ENCODE measurements at places on chromosomes 16 and 17.

DNA sequence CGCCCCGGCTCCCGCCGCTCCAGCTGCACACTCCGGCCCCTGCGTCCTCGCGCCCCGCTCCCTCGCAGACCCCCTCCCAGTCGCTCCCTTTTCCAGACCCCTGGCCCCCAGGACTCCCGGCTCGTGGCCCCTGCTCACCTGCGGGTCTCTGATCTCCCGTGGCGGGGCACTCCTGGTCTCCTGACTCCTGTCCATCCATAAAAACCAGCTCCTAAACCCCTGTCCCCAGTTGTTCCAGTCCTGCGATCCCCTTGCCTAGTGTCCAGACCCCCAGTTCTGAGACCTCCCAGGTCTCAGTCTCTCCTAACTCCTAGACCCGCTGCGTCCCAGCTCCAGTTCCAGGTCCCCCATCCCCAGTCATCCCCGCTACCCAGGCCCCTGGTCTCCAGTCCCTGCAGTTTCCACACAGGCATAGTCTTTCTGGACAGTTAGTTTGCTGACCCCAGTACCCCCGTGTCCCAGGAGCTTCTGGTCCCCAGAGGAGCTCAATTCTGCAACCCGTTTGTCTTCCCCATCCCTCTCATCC lies 379 bp downstream of the SNX29 start:
- DNase-seq: no peak

DNA sequence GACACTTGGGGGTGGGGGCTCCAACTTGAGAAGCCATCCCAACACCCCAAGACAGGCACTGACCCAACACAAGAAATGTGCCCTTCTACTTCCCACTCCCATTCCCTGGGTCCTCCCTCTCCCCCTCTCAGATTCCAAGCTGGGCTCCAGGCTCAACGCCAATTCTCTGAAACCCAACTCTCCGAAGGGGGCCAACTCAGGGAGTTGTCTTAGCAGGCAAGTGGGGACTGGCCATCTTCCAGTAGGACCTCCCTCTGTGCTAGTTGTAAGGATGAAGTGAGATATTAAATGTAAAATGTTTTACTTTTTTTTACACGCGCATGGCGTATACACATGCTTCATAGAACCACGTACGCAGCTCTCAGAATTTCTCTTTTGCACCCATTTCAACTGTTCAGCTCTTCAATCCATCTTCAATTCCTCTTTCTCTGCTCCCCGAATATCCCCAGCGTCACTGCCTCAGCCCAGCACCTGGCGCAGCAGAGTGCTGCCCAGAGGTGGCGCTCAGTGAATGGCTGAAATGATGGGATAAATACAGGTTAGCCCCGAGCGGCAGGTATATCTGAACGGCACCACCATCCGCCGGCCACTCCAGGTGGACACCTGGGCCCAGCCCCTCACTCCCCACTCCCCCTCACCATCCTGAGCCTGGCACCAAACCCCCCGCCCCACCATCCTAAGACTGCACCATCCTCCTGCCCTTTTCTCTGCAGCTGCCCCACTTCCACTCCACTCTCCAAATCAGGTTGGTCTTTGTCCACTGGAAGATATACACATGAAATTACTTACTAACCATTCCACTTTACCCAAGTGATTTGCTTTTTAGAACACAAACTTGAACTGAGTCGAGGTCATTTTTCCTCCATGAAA lies 43.9 kb upstream of the TNRC6C start:
- DNase-seq: no peak

- DNase-seq: no peak
Observed at GRCh38 chr17:46922487-46922803, 515 bp upstream of the GOSR2 start.

DNA sequence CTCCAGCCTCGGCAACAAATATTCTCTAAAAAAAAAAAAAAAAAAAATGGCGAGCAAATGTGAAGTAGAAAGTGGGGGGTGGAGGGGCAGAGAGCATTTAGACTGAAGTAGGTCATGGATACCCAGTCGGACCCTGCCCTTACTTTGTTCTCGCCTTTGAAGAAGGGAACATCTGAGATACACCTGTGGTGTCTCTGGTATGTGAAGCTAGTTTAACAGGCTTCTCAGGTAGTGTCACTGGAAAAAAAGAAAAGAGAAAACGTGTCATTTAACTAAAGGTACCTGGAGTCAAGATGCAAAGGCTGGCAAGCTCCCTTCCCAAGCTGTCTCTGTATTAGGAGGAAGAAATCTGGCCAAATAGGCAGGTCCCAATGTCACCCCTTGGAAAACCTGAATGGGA lies 8.0 kb downstream of the FBF1 start:
- DNase-seq: no peak
